ENCODE measurements at places on chromosomes 2 and 18. TPM values are rescaled to one million over a fixed set of nuclear protein-coding genes. Genes with fewer than 3 reads are reported as not detected.

GRCh38 chr2:69693775-69694450 is 48.0 kb upstream of the ANXA4 start:
- H3K27ac ChIP-seq, result peak overlapping the region; percentile 49
- H3K27me3 ChIP-seq, result no peaks in the 10 kb centered on the region
- H3K4me1 ChIP-seq, result peaks cover 88% of the 10 kb centered on the region

Gene ADGRF3
- 2.6 TPM for total RNA-seq

DNA sequence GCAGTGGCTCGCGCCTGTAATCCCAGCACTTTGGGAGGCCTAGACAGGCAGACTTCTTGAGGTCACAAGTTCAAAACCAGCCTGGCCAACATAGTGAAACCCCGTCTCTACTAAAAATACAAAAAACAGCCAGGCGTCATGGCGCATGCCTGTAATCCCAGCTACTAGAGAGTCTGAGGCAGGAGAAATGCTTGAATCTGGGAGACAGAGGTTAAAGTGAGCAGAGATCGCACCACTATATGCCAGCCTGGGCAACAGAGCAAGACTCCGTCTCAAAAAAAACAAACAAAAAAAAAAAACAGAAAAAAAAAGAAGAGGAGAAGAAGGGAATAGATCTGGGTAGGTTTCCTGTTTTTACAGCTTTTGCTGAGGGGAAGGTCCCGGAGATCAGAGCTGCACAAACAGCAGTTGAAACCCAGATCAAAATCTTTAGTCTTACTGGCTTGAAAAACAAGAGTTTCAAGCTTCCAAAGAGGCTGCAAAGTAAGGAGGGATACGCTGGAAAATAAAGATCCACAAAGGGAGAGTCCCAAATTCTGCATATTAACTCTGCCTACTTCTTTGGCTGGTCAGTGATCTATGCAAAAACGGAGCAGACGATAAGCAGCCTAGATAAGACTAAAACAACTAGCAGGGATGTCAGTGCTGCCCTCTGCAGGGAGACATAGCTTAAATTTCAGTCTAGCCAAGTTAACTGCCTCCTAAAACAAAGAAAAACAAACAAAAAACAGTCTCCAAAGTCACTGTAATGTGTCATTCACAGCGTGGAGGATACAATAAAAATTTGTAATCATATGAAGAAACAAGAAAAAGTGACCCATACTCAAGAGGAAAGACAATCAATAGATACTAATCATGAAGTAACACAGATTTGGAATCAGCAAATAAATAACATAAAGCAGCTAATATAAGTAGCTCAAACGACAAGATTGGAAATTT is 74.1 kb downstream of the TLK1 start:
- H3K27me3 ChIP-seq, result no peaks in the 10 kb centered on the region
- no peak overlapping the region for H3K27ac ChIP-seq
- peak overlapping the region; percentile 40 for H3K4me3 ChIP-seq
- H3K36me3 ChIP-seq, result no peaks in the 10 kb centered on the region

GRCh38 chr18:27865431-27865830 is 311.5 kb downstream of the CDH2 start:
- no peaks in the 10 kb centered on the region for H3K4me1 ChIP-seq
- no peaks in the 10 kb centered on the region for H3K27me3 ChIP-seq
- no peak overlapping the region for H3K27ac ChIP-seq
- no peak overlapping the region for H3K4me3 ChIP-seq

DNA sequence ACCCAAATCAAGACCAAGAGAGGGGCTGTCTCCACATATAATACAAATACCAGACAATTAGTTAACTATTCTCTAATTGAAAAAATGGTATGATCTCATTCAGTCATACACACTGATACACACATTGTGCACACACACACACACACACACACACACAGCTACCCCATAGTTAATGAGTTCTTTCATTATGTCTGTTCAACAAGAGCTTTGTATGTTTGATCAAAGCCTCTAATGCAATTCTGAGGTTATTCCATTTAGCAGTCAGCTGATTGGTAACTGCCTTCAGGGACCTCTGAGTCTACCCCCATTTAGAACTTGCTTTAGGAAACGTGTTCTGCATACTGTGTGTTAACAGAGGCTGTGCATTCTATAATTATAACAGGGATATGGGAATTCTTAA is 741.4 kb upstream of the LRRTM4 start:
- H3K4me3 ChIP-seq, result no peak overlapping the region
- no peak overlapping the region for H3K27ac ChIP-seq
- no peaks in the 10 kb centered on the region for H3K36me3 ChIP-seq
- H3K27me3 ChIP-seq, result no peaks in the 10 kb centered on the region
- H3K4me1 ChIP-seq, result no peaks in the 10 kb centered on the region

Gene MLPH
- not detected for total RNA-seq

GRCh38 chr2:205713086-205713485 is 30.8 kb downstream of the NRP2 start:
- no peaks in the 10 kb centered on the region for H3K27me3 ChIP-seq
- no peaks in the 10 kb centered on the region for H3K36me3 ChIP-seq
- H3K4me3 ChIP-seq, result no peak overlapping the region
- no peaks in the 10 kb centered on the region for H3K4me1 ChIP-seq
- H3K27ac ChIP-seq, result no peak overlapping the region

DNA sequence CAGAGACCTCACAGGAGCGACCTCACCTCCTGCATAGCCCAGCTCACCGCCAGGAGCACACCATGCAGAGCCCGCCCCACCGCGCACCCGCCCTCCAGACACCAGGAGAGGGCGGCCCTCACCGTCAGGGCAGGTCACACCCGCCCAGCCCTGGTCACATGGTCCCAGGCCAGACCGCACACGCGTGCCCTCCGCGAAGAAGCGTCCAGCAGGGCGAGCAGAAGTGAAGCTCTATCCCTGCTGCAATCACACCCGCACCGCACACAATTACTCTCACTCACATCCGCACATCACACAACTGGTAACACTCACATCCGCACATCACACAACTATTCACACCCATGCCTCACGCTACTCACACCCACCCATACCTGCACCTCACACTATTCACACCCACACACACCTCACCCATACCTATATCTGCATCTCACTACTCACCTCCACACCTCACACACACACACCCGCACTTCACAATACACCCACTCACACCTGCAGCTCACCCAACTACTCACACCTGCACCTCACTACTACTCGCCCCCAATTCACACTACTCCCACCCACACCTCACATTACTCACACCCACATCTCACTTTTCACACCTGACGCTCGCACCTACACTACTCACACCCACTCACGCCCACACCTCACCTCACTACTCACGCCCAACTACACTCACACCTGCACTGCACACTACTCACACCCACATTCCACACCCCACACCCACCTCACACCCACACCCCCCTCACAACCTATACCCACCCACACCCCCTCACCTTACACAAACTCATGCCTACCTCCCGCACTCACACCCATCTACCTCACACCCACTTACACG is 242.0 kb downstream of the HDAC4 start:
- no peak overlapping the region for H3K27ac ChIP-seq
- H3K4me1 ChIP-seq, result peaks cover 6% of the 10 kb centered on the region
- H3K4me3 ChIP-seq, result no peak overlapping the region
- no peaks in the 10 kb centered on the region for H3K27me3 ChIP-seq
- peaks cover 19% of the 10 kb centered on the region for H3K36me3 ChIP-seq

- peaks cover 5% of the 10 kb centered on the region for H3K4me1 ChIP-seq
- H3K36me3 ChIP-seq, result no peaks in the 10 kb centered on the region
- DNase-seq, result no peak
- no peak overlapping the region for H3K27ac ChIP-seq
- no peak overlapping the region for H3K4me3 ChIP-seq
Observed at GRCh38 chr2:172929644-172930043, 146.0 kb upstream of the MAP3K20 start.

- no peak overlapping the region for H3K4me3 ChIP-seq
- no peak overlapping the region for H3K27ac ChIP-seq
- DNase-seq, result no peak
- no peaks in the 10 kb centered on the region for H3K36me3 ChIP-seq
- no peaks in the 10 kb centered on the region for H3K4me1 ChIP-seq
Observed at GRCh38 chr2:310994-311393, 23.1 kb upstream of the ALKAL2 start.

Gene TMEM247
- total RNA-seq, result not detected

Gene PPIL3
- total RNA-seq, result 31.0 TPM

DNA sequence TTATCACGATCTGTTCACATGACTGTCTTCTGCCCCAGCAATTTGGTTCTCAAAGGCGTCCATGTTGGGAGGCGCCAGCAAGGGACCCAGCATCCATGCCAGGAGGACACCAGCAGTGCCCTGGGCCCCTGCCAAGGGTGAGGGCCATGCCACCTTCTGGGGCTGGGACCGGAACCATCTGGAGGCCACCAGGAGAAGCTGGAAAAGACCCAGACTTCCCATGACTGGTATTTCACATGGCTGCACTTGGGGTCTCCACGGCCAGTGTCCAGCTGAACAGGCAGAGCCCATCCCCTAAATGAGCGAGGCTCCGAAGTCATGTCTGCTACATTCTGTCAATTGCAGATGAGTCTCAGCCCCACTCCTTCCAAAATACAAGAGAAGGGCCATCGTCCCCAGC is 306.8 kb upstream of the HS6ST1 start:
- H3K4me1 ChIP-seq, result no peaks in the 10 kb centered on the region
- no peak overlapping the region for H3K4me3 ChIP-seq
- no peaks in the 10 kb centered on the region for H3K27me3 ChIP-seq
- no peak for DNase-seq
- H3K36me3 ChIP-seq, result no peaks in the 10 kb centered on the region
- no peak overlapping the region for H3K27ac ChIP-seq

- peaks cover 11% of the 10 kb centered on the region for H3K27me3 ChIP-seq
- H3K4me3 ChIP-seq, result no peak overlapping the region
- no peak for DNase-seq
Observed at GRCh38 chr2:128399690-128400291, 81.1 kb upstream of the HS6ST1 start.

DNA sequence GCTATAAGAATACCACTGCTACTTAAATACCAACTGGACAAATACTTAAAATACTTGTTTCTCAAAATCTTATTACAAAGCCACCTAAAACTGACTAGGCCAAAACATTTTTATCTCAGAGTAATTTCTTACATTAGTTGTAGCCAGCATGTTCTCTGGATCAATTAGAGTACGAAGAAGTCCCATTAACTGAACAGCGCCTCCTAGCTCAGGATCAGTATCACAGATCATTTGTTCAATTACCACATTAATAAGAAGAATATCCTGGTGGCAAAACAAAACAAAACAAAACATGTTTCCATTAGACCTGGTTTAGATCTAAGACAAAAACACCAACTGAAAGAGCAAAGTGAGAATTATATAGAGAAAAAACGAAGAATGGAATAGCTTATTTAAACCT is 36.0 kb downstream of the PPP4R3B start:
- no peak overlapping the region for H3K27ac ChIP-seq
- H3K4me3 ChIP-seq, result no peak overlapping the region
- no peaks in the 10 kb centered on the region for H3K27me3 ChIP-seq
- peaks cover 18% of the 10 kb centered on the region for H3K36me3 ChIP-seq
- no peaks in the 10 kb centered on the region for H3K4me1 ChIP-seq

GRCh38 chr18:58212274-58212673 is 168.2 kb downstream of the NEDD4L start:
- no peak overlapping the region for H3K4me3 ChIP-seq
- no peaks in the 10 kb centered on the region for H3K36me3 ChIP-seq
- peaks cover 6% of the 10 kb centered on the region for H3K4me1 ChIP-seq
- no peaks in the 10 kb centered on the region for H3K27me3 ChIP-seq
- DNase-seq, result no peak
- H3K27ac ChIP-seq, result no peak overlapping the region

GRCh38 chr18:48340560-48340959 is 68.6 kb downstream of the ZBTB7C start:
- no peak overlapping the region for H3K27ac ChIP-seq
- no peaks in the 10 kb centered on the region for H3K4me1 ChIP-seq
- H3K27me3 ChIP-seq, result no peaks in the 10 kb centered on the region
- H3K4me3 ChIP-seq, result no peak overlapping the region

- no peak overlapping the region for H3K27ac ChIP-seq
- no peaks in the 10 kb centered on the region for H3K36me3 ChIP-seq
- H3K4me3 ChIP-seq, result no peak overlapping the region
- no peaks in the 10 kb centered on the region for H3K4me1 ChIP-seq
Observed at GRCh38 chr18:37552286-37552685, 13.3 kb downstream of the CELF4 start.

Gene NT5DC4
- total RNA-seq, result not detected

- no peak overlapping the region for H3K4me3 ChIP-seq
- DNase-seq, result no peak
- no peaks in the 10 kb centered on the region for H3K36me3 ChIP-seq
Observed at GRCh38 chr2:156803243-156803642, 367.1 kb downstream of the GPD2 start.

Gene SUCLG1
- 66.8 TPM for total RNA-seq

Gene VWC2L
- not detected for total RNA-seq

DNA sequence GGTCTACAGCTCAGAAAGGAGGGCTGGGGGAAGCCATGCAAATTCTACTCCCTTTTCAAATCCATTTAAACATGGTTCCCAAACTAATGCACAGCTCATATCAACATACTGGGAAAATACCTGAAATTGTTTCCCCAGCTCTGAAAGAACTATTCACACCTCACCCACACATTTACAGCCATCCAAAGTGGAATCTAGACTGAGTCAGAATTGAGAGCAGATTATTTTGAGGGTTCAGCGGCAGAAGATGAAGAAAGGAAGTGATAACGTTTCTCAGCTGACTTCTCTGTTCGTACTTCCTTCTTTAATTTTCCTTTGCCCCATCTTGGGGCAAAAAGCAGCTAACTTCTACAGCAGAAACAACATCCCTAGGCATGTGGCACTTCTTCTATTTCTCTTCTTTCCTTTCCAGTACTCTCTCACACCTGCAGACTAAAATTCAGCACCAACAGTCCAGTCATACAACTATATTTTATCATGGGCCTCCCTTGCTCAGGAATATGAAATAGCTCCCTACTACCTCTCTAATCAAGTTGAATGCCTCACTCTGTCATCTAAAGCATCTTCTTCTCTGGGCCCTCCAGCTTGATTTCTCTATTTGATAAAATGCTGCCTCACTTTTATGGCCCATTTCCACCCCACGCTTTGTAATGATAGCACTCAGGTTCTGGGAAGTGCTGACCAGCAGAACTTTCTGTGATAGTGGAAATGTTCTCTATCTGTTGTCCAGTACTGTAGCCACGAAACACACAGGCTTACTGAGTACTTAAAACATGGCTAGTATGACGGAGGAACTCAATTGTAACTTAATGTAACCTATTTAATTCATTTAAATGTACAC is 35.9 kb downstream of the ARHGAP25 start:
- DNase-seq, result no peak
- peaks cover 9% of the 10 kb centered on the region for H3K36me3 ChIP-seq
- peaks cover 96% of the 10 kb centered on the region for H3K4me1 ChIP-seq
- H3K27me3 ChIP-seq, result no peaks in the 10 kb centered on the region

- H3K36me3 ChIP-seq, result no peaks in the 10 kb centered on the region
- no peaks in the 10 kb centered on the region for H3K27me3 ChIP-seq
- H3K4me3 ChIP-seq, result no peak overlapping the region
- DNase-seq, result no peak
- peaks cover 81% of the 10 kb centered on the region for H3K4me1 ChIP-seq
Observed at GRCh38 chr2:225030203-225030602, 12.1 kb downstream of the DOCK10 start.
